HL-60 (cell line): ENCODE measurements at places on chromosomes 5 and 9.

GRCh38 chr5:94776167-94776566 lies 157.7 kb downstream of the SLF1 start:
- no peak for DNase-seq

DNA sequence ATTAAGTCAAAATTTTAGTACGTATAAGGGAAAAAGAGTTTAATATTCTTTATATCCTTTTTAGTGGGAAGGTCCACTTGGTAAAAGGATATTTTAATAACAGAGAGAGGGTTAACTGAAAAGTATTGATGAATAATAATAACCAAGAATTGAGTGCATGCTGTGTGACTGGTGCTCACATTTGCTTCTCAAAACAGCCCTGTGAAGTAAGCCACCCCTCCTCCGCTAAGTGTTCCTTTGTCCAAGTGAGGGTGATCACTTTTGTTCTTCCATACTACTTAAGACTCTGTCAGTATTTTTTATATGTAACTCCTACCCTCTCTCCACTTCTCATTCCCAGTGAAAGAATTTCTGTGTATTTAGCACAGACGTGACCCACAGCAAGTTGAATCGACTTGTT lies 51.5 kb downstream of the SLC44A1 start:
- no peak for DNase-seq

GRCh38 chr9:7432989-7433388 lies 366.6 kb downstream of the DMAC1 start:
- no peak for DNase-seq

DNA sequence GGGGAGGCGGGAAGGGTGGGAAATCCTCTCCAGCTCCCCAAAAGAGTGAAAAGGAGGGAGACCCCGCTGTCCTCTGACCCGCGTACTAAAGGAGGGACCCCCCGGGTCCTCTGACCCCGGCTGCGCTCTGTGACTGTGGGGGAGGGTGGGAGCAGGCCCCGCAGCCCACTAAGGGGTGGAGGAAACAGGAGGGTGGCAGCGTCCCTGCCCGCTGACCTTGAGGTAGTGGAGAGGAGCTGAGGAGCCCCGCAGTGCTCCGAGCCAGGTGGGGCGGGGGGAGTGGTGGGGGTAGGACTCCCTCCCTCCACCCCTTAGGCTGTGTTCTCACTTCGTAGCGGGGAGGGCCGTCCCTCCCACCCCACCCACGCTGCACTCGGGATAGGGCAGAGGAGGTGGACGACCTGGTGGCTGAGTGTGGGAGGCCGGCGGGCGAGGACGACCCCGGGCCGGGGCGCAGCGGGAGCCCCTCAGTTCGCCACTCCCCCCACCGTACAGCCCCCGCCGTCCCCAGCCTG lies 449 bp upstream of the ADCY2 start:
- DNase-seq, result no peak

DNA sequence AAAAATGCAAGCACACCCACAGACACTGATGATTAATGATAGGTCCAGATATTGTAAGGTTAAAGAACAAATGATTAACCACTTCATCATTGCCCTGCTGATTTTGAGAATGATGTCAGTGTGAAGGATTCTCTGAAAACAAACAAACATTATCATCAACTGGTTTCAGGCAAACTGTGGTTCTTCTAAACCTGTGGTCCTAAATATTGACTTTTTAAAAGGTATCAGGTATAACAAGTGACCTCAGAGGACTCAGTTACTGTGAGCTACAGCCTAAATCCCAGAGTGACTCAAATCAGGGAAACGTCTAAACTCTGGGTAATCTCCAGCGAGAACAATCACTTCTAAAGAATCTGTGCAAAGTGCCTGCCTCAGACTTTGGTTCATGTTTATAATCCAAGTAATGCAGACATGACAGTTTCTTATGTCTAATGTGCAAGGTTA lies 172.3 kb upstream of the CDH6 start:
- no peak for DNase-seq

DNA sequence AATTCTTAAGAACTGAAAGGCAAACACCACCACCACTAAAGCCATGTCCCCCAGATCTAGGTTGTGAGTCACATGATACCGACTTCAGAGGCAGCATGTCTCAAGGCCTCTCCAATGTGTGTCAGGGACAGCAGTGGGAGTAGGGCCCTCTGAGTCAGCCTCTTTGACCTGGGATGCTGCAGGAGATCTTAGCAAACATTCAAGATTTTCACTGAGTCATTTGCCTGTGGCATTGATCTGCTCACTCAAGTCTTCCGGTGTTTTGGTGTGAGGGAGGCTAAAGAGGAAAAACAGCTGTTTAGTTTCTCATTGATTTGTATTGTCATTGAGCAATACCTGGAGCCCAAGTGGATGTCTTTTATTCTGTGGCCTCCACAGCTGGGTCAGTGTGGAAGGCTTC lies 36.1 kb downstream of the TMC1 start:
- peak; percentile 83 for DNase-seq

DNA sequence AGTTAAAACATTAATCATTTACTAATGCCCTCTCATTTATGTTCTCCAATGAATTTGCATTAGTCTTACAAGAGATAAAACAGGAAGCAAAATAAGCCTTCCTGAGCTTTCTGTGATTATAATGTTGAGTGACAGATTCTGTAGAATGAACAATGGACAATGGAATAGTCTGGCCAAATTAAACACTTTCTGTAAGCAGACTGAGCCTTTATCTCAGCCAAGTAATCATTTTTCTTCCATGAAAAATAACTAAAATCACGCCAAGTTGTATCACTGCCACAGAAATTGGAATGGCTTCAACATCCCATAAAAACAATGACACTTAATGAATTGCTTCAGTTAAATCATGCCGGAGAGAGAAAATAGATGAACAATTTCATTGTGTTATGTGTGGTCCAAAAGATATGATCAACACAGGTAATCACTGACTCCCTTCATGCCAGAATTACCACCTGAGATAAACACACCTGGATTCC lies 63.0 kb downstream of the TSSK1B start:
- DNase-seq, result no peak

DNA sequence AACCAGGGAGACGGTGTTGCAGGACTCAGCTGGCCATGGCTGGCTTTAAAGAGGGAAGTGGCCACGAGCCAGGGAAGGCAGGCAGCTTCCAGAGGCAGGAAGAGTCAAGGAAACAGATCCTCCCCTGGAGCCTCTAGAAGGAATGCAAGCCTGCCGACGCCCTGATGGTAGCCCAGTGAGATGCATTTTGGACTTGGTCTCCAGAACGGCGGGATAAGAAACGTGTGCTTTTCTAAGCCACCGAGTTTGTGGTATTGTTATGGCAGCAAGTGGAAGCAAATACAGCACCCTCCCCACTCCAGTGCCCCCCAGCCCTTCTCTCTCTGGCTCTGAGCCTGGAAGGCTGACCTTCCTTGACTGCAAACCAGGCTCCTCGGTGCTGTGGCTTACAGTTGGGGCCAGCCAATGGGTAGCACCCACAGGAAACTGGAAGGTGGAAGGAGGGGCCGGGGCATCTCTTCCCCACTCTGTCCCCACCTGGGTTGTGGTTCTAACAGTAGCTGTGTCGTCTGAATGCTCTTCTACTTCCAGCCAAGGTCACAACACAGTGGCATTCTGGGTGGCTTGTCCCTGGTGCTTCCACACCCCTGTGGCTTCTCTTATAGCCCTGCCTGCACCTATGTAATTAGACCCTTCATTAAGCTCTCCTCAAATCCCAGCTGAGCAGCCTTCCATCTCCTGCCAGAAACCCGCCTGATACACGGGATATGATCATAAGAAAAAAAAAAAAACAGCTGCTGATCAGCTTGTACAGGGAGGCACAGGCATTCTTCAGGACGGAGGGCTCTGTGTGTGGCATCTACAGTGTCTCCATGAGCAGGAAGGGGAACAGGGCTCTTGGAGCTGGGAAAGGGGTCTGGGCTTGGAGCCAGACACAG lies 29.9 kb upstream of the UNC5A start:
- no peak for DNase-seq

- DNase-seq, result no peak
Observed at GRCh38 chr5:138212828-138213160, 329 bp downstream of the CDC23 start.

DNA sequence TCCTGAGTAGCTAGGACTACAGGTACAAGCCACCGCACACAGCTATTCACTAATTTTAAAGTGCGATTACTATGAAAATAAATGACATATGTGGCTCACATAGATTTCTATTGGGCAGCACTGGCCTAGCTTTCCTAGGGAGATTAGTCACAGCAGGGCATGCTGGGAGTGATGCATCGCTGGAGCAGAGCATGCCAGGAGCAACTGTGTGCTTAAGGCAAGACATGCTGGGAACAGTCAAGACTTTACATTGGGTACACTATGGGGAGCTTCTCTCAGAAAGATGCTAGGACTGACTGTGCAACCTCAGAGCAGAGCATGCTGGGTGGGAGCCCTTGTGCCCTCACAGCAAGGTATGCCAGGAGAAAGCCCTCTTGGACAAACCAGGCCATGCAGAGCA lies 9.3 kb downstream of the ST6GALNAC6 start:
- DNase-seq, result no peak

DNA sequence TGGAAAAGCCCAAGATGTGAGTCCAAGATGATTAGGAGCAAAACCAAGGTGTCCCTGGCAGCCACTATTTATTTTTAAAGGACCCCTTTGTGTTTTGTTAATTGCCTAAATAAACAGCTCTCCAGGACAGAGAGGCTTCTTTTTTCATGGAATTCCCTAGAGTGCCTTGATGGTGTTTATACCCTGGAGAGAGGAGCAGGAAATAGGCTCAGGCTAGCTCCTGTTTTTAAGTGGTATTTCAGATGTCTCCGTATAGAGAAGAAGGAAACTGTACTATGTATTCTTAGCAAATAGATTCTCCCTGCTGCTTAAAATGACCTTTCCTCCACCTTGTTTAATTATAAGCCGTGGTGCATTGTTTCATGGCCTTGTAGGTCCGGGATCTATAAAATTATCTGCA lies 292.4 kb downstream of the CD180 start:
- no peak for DNase-seq
